ENCODE measurements at places on chromosomes 3 and 15. TPM values are rescaled to one million over a fixed set of nuclear protein-coding genes. Genes with fewer than 3 reads are reported as not detected.

GRCh38 chr15:47741907-47742306, 24.6 kb downstream of the SEMA6D start:
- DNase-seq, result no peak

GRCh38 chr3:172334671-172335207, 113.5 kb downstream of the GHSR start:
- no peak for DNase-seq

- no peak for DNase-seq
Measured at GRCh38 chr3:188188911-188189310, 35.0 kb downstream of the LPP start.

GRCh38 chr15:92035961-92036360, 182.5 kb downstream of the SLCO3A1 start:
- no peak for DNase-seq

The KIF7 gene
- 9.3 TPM for total RNA-seq

- DNase-seq, result no peak
Measured at GRCh38 chr3:100630664-100631063, 21.3 kb downstream of the ADGRG7 start.

- peak; percentile 37 for DNase-seq
Measured at GRCh38 chr15:26294059-26294689, 431.0 kb upstream of the ATP10A start.

The RHOV gene
- total RNA-seq, result 1.8 TPM

GRCh38 chr3:25744470-25744869, 38.8 kb downstream of the NGLY1 start:
- DNase-seq, result no peak

The EPHA3 gene
- total RNA-seq, result 9.9 TPM

The CPLX3 gene
- 0.32 TPM for total RNA-seq

DNA sequence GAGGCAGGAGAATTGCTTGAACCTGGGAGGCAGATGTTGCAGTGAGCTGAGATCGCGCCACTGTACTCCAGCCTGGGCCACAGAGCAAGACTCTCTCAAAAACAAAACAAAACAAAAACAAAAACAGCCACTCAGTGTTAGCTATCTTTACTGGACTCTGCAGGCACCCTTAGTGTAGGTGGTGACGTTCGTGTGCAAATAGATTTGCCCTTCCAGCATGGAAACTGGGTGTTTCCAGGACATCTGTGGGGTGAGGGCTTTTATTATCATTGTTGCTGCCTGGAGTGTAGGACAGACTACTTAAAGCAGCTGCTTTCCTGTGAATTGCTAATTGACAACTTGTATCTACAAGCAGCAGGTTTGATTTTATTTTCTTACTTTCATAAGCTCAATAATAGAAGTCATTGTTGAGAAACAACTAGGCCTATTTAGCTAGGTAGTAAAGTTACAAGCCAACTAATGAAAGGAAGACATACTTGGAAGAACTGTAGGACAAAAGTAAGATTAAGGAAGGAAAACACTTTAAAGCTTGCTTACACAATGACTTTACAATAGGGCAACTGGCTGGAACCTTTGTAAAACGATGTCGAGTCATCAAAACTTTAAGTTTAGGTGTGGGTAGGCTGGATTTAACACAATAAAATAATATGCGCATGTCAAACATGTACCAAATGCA, 25.4 kb upstream of the SPPL2A start:
- DNase-seq, result no peak

The SLC4A7 gene
- total RNA-seq, result 67.0 TPM

GRCh38 chr3:52532838-52533622, 627 bp downstream of the NT5DC2 start:
- DNase-seq, result peak; percentile 53

- DNase-seq, result no peak
Measured at GRCh38 chr3:187400756-187401155, 32.6 kb downstream of the RTP4 start.

DNA sequence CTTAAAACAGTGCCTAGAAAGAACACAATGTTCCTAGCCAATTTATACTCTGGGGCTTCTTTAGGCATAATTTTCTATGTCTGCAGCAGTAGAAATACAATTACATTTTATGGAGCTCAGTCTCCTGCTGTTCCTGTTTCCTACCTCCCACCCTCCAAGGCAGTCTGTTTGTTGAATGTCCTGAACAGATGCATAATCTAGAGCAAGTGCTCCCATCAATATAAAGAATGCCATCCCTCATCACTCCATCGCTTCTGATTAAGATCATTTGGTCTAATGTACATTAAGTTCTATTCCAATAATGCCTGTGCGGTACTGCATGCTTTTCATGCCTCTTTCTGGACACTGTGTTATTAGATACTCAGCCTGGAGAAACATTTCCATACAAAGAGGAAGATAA, 869.8 kb upstream of the CFAP20DC start:
- no peak for DNase-seq
